NCI-H82 (cell line): ENCODE measurements at places on chromosomes 6 and 20.

DNA sequence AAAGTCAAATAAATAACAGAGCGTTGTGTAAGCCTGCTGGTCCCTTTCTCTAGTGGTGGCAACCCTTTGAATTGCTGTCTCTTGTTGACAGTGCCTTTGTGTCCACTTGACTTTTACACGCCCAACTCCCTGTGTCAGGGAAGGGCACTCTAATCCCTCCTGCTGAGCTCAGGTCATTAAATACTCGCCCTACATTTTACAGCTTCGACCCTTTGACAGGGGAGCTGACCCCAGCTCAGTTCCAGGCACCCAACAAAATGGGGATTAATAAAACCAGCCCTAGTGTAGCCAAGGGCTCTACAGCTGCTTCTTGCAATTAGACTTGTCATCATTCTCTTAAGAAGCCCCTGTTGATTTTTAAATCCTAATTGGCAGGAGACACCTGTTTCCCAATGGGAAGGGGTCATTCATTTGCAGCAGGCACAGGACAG, 308.2 kb downstream of the EYA4 start:
- DNase-seq: peak; percentile 25

DNA sequence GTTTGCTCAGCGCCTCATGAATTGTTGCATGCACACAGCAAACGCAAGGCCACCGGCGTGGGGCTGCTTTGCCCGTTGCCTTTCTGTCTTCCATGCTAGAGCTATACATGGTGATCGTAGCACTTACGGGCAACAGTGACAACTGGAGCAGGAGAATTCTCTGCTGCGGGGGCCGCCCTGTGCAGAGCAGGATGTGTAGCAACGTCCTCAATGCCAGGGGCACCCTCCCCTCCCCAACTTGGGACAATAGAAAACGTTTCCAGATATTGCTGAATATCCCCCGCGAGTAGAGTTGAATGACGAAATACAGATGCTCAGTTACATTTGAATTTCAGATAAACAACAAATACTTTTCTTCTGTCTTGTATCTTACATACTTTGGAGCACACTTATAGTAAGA, 198.7 kb downstream of the TFAP2C start:
- no peak for DNase-seq

DNA sequence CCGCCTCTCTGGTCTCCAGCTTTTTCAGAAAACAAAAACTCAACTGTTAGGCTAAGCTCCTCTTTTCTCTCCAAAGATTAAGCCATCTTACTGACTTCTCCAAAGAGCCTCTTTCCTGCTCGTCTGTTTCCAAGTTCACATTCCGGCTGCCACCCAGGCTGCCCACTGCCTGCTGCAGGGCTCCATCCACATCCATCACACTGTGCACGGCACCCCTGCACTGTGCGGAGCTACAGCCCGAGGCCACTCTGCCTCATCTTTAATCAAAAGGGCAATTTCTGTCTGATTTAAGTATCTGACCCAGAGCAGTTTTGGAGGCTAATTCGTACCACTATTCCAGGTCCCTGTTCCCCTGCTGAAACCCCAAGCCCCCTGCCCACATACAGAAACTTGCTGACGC, 141.6 kb upstream of the ARMC2 start:
- DNase-seq: no peak

- no peak for DNase-seq
Measured at GRCh38 chr6:143549221-143549948, 37.9 kb upstream of the FUCA2 start.
